Metanephros (tissue), 2 donors: ENCODE measurements at places on chromosomes 3 and 15. TPM values are rescaled to one million over a fixed set of nuclear protein-coding genes. Genes with fewer than 3 reads are reported as not detected.

FSIP1 gene
- total RNA-seq: 1.2 TPM

THBS1 gene
- total RNA-seq: 309 TPM

CCDC39 gene
- not detected for total RNA-seq

PRSS50 gene
- total RNA-seq: 0.99 TPM

CLSTN2 gene
- 6.8 TPM for total RNA-seq

ZIC4 gene
- 0.47 TPM for total RNA-seq

OR5K2 gene
- not detected for total RNA-seq

DCBLD2 gene
- 50.6 TPM for total RNA-seq

PPP2R3A gene
- total RNA-seq: 36.4 TPM
